Kasumi-1 (cell line): ENCODE measurements at places on chromosomes 6 and 20.

GRCh38 chr6:30832864-30833263 lies 51.5 kb upstream of the DDR1 start:
- DNase-seq: no peak

DNA sequence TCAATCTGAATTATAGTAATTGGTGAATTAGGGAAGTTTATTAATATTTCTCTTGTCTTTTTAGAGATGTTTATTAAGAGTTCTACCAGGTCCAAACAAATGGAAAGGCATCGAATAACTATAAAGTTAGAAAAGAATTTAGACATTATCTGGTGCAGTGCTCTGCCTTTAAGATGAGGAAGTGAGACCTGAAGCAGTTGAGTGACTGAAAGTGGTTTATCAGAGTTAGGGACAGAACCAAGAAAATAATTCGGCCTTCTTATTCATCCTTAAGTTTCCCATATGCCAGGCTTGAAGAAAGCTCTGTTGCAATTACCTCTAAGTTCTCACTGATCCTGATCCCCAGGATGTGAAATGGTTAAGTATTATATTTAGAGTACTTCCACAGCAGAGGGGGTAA lies 94.2 kb upstream of the FLRT3 start:
- no peak for DNase-seq

DNA sequence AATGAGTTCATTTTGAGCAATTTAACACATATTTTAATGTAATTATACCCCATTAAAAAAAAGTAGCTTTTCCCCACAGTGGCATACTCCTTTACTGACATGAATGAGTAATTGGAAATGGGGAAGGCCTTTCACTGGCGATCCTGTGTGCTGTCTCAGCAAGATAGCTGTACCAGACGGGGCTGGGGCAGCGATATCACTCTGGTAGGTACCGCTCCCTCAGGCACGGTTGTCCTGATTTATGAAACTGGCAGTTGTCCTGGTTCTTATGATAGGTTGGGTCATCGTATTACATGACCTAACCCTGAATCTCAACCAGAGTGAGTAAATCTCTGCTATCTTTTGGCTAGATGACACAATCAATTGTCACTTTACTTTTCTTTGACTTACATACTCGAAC lies 355.0 kb upstream of the MAP3K7 start:
- DNase-seq: no peak

- peak; percentile 15 for DNase-seq
Measured at GRCh38 chr20:36214684-36215256, 21.5 kb upstream of the AAR2 start.

DNA sequence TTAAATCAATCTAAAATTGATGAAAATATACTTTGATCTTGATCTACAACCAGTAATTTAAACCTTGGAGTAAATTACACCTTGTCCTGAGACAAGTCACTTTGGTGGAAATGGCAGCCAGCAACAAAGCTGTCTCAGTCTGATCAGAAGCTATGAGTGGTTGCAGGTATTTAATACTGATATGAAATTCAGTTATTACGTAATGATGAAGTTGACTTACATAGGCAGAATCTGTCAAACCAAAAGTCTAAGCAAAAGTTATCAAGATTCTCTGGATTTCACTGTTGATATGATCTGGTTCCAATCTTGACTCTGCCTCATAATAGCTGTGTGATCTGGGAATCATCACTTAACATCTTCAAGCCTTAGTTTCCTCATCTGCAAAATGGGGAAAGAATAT lies 27.6 kb upstream of the GSTA5 start:
- no peak for DNase-seq

GRCh38 chr6:93819189-93819588 lies 399.8 kb upstream of the EPHA7 start:
- no peak for DNase-seq

DNA sequence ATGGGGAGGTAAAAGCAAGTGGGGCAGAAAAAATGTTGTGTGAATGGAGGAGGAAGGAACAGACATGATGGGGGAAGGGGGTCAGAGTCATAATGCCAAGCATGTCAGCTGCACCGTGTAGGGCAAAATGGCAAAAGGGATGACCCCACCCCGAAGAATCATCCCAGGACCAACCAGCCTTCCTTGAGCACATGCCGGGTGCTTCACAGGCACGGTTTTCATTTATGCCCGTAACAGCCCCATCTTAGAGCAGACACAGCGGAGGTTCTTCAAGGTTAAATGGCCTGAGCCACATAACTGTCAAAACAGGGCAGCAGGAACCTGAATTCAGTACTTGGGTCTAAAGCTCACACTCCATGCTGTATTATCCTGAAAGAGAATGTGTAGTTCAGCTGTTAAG lies 322.2 kb downstream of the ZFAND3 start:
- DNase-seq: no peak

DNA sequence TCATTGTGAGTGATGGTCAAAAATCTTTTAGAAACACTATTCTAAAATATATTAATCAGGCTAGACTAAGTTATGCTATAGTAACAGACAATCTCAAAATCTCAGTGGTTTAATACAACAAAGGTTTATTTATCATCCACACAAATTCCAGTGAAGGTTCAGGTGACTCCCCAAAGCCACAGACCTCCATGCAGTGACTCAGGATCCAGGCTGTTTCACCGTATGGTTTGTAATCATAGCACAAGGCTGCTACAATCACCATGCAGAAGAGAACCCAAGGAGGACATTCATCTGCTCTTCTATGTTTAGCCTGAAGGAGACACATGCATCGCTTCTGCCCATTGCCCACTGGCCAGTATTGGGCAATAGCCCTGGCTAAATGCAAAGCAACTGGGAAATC lies 46.2 kb downstream of the BFSP1 start:
- DNase-seq: no peak

DNA sequence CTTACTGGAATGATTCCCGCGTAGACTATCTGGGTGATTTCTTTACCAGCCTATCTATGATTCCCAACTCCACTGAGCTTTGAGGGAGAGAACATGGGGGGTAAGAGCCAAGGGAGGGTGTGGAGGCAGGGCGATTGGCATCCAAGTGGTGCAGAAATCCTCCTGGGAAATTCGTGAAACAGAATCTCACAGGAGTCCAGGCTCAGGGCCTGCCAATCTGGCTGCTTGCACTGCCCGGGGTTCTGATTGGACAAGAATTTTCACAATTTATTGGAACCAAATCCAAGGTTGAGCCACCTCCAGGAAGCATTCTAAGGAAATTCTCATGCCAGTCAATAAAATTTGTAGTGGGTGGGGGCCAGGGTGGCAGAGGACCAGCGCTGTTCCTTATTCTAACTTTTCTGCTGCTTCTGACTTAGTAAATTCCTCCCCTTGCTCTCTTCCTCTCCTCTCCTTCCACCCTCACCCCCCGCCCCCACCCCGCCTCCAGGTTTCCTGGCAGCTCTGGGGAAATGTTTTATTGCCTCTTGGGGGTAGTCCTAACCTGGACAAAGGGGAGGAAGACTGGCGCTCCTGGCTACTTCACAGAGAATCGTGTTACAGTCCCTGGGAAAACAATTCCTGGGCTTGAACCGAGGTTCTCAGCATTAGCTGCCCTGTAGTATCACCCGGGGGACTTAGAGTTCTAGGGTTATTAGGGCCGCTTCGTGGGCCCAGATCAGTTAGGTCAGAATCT lies 3.1 kb downstream of the BMP6 start:
- DNase-seq: no peak

- DNase-seq: no peak
Measured at GRCh38 chr20:49420811-49421295, 61.6 kb downstream of the KCNB1 start.
